ENCODE measurements at places on chromosomes 2 and 18. TPM values are rescaled to one million over a fixed set of nuclear protein-coding genes. Genes with fewer than 3 reads are reported as not detected.

C18orf32 gene
- 20.1 TPM for total RNA-seq

RNF125 gene
- total RNA-seq: 14.3 TPM

ANKRD36B gene
- total RNA-seq: 8.5 TPM

CRYGD gene
- 0.98 TPM for total RNA-seq

CCDC142 gene
- 12.1 TPM for total RNA-seq

- no peak for DNase-seq
Observed at GRCh38 chr18:23377669-23378301, 75.3 kb upstream of the RIOK3 start.

- DNase-seq: no peak
Observed at GRCh38 chr2:207229161-207229560, 63.4 kb upstream of the KLF7 start.

GRCh38 chr2:30177956-30178355, 31.1 kb downstream of the YPEL5 start:
- DNase-seq: no peak

GRCh38 chr2:15009681-15010080, 377.2 kb downstream of the LRATD1 start:
- DNase-seq: no peak

- no peak for DNase-seq
Observed at GRCh38 chr2:18924886-18925285, 335.5 kb upstream of the NT5C1B start.

DNA sequence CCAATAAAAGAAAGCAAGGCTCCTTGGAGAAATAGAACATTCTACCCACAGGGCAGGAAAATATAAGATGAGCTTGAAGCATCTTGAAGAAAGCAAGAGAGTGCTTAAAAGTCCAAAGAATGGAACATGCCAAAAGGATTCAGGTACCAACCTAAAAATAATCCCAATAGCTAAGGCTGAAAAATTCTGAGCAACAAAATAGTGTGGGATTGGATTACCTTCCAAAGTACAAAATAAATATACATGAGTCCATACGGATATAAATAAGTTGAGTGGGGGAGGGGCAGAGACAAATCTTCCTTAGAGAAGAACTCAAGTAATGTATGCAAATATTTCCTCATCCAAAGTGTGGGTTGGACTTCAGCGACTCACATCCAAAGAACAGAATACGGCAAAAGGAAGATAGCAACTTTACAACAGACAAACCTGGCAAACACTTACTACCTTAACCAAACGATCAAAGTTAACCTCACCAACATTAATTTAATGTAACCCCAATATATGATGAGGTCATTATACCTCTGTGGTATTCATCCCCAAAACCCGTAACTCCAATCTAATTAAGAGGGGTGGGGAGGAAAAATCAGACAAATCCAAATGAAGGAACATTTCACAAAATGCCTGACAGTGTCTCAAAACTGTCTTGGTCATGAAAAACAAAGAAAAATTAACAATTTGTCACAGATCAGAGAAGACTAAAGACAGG, 26.9 kb downstream of the MEMO1 start:
- DNase-seq: no peak

GRCh38 chr2:171939743-171940071, 17.4 kb downstream of the HAT1 start:
- no peak for DNase-seq

DNA sequence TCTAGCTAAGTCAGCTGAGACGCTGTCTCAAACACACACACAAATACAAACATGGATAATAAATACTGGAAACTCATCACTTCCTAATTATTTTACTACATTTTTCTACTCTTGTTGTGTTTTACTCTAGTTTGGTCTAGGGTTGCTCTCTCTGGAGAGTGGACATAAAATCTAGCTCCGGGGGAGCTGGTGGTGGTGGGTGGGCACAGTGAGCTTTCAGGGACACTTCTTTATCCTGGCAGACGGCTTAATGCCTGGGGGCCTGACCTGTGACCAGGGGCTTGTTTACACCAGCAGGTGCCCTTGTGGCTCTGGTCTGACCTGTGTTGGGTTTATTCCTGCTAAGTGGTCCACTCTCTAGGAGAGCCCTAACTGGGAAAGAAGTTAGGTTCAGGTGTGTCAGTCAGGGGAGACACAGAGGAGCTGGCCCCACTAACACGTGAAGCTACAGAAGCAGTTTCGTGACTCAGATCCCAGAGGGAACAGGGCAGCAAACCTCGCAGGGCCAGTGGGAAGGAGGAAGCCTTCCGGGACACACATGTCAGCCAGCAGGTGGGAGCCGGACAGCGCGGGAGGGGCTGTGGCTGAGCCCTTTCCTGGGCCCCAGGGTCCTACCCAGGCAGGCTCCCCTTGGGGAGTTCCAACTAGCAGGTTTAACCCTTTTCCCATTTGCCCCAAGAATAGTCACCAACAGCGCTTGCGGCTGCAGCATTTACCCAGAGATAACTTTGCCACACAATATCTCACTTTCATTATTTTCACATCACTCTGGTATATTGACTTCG, 22.5 kb upstream of the BOK start:
- DNase-seq: no peak

GRCh38 chr2:30686669-30687068, 120.6 kb downstream of the CAPN13 start:
- no peak for DNase-seq

- DNase-seq: no peak
Observed at GRCh38 chr2:113216891-113217454, 43.2 kb downstream of the PSD4 start.

- DNase-seq: no peak
Observed at GRCh38 chr2:229154381-229154780, 116.7 kb downstream of the PID1 start.

DNA sequence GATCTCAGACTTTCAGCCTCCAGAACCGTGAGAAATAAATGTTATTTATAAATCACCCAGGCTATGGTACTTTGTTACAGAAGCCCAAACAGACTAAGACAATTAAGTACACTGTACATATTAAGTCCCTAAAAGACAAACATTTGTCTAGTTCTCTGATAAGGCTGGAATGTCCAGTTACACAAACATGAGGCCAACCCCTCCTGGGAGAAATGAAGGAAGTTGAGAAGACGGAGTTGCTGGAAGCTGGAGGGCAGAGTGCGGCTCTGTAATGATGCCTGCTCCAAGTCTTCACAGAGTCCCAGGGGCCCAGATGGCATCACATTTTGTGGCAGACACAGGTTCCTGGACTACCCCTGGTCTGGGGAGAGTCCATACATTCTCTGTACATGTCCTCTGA, 79.2 kb upstream of the ST8SIA3 start:
- DNase-seq: no peak

DNA sequence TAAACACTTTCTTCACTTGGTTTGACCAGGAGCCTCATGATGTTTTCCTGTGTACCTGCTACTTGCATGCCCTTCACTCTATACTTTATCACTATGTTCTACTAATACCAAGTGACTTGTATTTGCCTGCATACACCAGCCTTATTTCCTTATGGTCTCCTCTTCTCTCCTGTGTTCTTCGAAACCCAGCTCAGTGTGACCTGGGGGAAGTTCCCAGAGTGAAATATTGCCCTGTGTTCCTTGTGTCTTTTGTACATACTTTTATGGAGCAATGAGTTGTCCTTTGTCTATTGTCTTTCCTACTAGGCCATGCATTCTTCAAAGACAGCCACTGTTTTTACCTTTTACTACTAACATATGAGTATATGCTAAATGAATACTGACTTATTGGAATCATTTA, 567 bp downstream of the NT5C1B start:
- no peak for DNase-seq

DNA sequence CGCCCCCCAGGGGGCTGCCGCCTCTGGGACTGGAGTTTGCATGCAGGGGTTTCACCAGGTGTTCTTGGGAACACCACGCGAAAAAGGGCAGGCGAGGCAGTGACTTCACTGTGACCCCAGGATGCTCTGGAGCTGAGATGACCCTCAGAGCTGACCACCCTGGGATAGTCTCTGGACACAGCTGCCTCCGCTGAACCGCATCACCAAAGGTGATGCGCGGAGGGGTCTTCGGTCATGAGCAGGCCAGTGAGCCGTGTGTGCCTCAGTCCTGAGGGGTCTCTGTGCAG, 17.5 kb downstream of the GPR35 start:
- DNase-seq: no peak

GRCh38 chr2:34308140-34308539, 709.0 kb upstream of the FAM98A start:
- DNase-seq: no peak

- no peak for DNase-seq
Observed at GRCh38 chr2:3184167-3184566, 193.5 kb downstream of the EIPR1 start.

DNA sequence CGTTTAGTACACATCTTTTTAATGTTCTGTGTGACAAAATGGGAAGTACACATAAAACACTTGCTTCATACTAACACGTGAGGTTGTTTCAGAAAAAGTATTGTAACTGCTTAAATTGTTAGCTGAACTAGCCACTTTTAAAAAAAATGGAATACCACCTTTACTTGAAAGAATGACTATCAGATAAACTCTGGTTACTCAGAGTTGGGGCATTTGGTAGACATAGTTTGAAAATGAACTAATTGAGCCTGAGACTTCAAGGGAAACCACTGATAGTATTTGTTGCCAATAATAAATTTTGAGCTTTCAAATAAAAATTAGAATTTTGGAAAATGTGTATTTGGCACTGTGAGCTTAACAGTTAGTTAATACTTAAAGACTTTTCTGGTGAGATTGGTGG, 103.0 kb upstream of the FBXO11 start:
- DNase-seq: no peak

GRCh38 chr18:46067438-46068007, 4.5 kb downstream of the PSTPIP2 start:
- DNase-seq: peak; percentile 19

GRCh38 chr2:163187119-163187518, 348.6 kb upstream of the KCNH7 start:
- no peak for DNase-seq

GRCh38 chr2:118118479-118118878, 30.2 kb downstream of the INSIG2 start:
- no peak for DNase-seq
